Glutamatergic neuron (in vitro differentiated cells): ENCODE measurements at places on chromosomes 7 and 10. TPM values are rescaled to one million over a fixed set of nuclear protein-coding genes. Genes with fewer than 3 reads are reported as not detected.

- DNase-seq: no peak
Measured at GRCh38 chr10:2519139-2519538, 548.2 kb upstream of the PFKP start.

GRCh38 chr10:103643381-103643780 is 149.9 kb downstream of the NEURL1 start:
- DNase-seq: no peak

DNA sequence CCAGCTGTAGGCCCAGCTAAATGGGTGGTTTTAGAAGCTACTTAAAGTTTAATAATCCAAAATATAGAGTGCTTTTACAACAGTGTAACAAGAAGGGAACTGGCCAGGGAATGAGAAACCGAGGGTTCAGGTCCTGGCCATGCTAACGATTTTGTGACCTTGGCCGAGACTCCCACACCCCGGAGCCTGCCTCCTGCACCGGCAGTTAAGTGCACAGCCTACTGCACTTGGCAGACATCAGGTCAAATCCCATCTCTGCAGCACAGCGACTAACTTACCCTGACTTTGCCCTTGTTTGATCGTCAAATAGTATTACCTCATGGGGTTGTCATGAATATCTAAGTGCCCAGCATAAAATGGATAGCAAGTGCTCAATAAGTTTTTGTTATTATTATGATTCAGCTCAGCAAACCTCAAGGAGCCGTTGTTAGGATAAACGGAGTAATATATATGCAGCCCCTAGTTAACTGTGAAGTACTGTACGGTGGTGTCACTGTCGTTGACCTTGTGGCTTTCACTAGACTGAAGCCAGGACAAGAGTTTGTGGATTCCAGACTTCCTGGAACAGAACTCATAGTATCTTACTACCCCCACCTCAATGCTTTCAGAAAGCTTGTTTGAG is 35.5 kb downstream of the LYZL1 start:
- DNase-seq: no peak

- DNase-seq: no peak
Measured at GRCh38 chr10:25820874-25821273, 113.2 kb upstream of the MYO3A start.

GRCh38 chr10:29731760-29732159 is 97.0 kb upstream of the SVIL start:
- DNase-seq: peak; percentile 80

PLXNA4 gene
- 16.2 TPM for total RNA-seq

SPDYE6 gene
- total RNA-seq: not detected

HECW1 gene
- total RNA-seq: 68.7 TPM

GRCh38 chr7:144653449-144653848 is 182.4 kb downstream of the TPK1 start:
- DNase-seq: no peak

DNA sequence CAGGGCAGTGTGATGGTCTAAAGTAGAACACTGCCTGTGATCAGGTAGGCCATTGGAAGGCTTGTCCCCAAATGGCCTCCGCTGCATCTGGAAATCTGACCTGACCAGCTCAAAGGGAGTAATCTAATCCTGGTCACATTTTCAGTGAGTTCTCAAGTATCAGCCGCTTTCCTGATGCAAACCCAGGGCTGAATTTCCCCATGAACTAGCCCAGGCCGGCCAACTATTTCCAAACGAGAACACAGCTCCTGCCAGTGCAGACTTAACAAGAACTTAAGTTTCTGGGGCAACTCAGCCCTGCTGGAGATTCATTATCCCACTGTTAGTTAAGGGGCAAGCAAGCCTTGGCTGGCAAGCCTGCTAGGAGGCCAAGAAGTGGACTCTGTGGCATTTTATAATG is 59.6 kb upstream of the FAM180A start:
- DNase-seq: no peak

- no peak for DNase-seq
Measured at GRCh38 chr10:73083221-73083620, 13.4 kb downstream of the P4HA1 start.

- DNase-seq: no peak
Measured at GRCh38 chr7:32200646-32201045, 130.4 kb upstream of the PDE1C start.

DNA sequence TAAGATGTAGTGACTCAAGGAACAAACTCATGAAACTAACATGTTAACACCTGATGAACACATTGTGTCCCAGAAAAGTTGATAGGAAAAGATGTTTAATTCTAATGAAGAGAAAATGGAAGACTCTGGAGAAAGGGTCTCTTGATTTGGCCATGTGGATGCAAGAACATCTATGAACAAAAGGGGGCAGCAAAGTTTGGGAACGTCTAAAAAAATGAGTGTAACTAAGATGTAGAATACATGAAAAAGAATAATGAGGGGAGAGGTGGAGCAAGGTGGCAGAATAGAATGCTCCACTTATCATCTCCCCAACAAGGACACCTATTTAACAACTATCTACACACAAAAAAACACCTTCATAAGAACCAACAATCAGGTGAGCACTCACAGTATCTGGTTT is 805.1 kb downstream of the TNS3 start:
- no peak for DNase-seq

- no peak for DNase-seq
Measured at GRCh38 chr7:69893906-69894305, 295.6 kb downstream of the AUTS2 start.

PAPOLB gene
- total RNA-seq: 1.2 TPM

ZNF804B gene
- 0.10 TPM for total RNA-seq

DNMBP gene
- 9.5 TPM for total RNA-seq

SH2D4B gene
- 0.12 TPM for total RNA-seq

DNA sequence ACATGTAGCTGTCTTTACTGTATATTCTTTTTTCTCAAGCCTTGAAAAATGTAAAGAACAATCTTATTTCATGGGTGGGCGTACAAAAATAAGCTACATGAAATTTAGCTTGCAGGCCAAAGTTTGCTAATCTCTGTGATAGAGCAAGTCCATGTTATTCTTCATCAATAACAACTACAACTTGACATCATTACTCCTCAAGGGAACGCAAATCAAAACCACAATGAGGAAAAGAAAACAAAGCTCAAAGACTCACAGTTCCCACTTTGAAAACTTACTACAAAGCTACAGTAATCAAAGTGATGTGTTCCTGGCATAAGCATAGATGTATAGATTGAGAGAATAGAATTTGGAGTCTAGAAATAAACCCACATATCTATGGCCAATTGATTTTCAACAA is 62.5 kb downstream of the GNA12 start:
- DNase-seq: no peak

TMEM229A gene
- not detected for total RNA-seq

DNA sequence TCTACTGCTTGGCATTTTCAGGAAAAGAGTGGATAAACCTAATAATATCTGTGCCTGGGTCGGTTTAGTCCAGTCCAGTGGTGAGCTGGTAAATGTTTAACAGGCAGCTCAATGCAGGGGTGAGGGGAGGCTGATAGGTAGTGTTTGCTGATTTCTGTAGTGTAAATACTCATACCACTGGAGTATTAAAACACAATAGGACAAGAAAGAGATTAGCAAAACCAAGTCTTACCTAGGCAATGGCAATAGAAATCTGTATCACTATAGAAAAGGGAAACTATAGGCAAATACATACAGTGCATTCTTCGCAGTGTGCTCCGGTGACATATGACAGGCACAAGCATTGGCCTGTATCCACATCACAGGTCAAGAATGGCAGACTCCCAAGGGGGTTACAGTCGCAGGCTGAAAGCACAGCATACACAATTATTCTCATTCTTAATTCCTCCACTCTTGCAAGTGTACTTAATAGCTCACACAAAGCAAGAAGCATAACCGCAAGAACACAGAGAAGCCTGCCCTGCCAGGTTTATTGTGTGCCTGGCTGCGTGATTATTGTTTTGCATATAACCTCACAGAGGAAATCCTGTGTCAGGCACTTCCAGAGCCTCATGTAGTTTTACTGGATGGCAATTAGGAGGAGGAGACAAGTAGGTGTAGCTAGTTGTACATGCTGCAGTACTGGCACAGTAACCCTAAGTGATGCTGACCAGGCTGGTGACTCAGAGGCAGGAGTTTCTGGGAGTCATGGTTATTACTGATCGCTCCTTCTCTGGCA is 35.0 kb downstream of the LAMB4 start:
- DNase-seq: peak; percentile 37

RPEL1 gene
- not detected for total RNA-seq

GRCh38 chr10:86018735-86019058 is 347.9 kb downstream of the GRID1 start:
- no peak for DNase-seq

FFAR4 gene
- not detected for total RNA-seq

DNA sequence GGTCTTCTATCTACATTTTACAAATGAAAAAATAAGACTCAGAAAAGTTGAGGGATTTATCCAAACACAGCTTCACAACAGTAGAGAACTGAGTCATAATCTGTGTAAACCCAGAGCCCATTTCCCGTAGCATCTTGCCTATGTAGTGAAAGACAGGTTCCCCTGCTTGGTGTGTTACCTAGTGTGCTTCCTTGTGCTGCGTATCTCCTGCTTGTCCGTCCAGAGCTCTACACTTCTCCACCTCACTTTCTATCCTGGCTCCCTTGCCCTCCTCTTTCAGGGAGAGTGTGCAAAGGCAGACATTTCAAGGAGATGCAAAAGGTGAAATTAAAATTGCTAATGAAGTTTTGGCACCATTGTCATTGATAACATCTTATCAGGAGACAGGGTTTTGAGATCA is 1.4 kb upstream of the ASNS start:
- DNase-seq: no peak

DNA sequence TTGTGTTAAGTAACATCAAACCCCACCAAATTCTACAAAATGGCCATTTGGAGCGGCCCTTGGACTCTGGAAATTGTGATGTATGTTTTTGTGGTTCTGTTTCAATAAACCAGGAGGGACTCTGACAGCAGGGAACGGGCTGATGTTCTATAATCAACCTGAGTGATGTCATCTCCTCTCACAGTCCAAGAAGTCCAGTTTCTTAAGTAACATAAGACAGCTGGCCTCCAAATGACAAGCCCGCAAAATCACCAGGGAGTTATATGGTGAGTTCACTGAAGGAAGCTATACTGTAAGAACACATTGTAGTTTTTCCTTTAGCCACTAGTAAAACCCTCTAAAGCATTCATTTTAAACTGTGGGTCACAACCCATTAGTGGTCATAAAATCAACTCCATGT is 34.0 kb downstream of the GOT1 start:
- no peak for DNase-seq

DNA sequence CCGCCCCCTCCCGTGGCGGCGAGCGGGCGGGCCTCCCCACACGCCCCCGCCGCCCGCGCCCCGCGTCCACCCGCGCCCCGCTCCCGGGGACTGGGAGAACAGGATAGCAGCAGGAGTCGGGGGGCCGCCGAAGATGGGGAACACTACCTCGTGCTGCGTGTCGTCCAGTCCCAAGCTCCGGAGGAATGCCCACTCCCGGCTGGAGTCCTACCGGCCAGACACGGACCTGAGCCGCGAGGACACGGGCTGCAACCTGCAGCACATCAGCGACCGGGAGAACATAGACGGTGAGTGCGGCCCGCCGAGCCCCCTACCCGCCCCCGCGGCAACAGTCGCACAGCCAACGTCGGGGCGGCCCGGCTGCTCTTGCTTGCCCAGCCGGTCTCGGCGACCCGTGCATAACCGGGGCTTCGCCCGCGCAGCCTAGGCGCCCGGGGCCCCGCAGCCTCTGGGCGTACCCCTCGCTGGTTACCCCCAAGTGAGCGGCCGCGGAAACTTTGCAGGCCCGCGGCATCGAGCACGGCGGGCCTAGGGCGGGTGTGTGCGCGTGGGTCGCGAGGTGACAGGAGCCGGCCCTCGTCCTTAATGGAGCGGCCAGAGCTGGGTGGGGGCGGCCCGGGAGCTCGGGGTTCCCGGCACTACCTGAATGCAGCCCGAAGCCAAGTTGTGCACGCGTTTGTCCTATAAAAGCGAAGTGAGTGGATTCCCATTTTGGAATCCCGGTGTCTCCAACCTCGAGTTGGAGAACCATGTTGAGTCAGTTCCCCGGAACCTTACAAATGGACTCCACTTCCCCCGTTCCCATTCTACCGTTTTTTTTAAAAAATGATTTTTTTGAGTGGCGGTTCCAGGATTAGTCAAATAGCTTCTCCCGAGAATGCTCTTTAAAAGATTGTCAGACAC is 863 bp downstream of the CCNY start:
- peak; percentile 62 for DNase-seq

DNA sequence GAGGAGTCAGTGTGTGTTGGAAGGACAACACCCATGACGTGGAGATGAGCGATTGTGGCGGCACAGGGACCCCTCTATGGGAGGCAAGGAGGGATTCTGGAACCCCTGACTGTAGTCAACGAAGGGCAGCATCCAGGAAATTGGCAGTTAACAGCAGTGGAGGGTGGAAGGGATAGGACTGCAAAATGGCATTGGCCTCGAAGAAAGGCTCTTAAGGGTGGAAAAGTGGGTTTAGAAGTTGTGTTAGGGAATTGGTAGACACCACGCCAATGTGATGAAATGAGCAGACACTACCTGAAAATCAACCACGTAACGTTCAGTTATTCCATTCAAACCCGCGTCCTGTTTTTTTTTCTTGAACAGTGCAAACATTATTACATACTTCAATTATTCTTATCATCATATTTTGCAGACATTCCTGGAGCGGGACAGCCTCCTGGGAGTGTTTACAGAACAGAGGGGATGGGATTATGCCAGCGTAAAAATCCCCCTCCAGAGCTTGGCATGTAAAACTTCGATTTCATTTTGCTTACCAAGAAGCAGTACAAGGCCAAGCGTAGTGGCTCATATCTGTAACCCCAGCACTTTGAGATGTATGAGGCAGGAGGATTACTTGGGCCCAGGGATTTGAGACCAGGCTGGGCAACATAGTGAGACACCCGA is 272.1 kb downstream of the WDR37 start:
- DNase-seq: no peak

C10orf120 gene
- total RNA-seq: not detected

- DNase-seq: no peak
Measured at GRCh38 chr10:75771606-75772005, 340.2 kb downstream of the LRMDA start.

GRCh38 chr10:51965451-51965850 is 266.1 kb upstream of the CSTF2T start:
- no peak for DNase-seq

- no peak for DNase-seq
Measured at GRCh38 chr10:73414230-73414945, 530 bp upstream of the ANXA7 start.

SLC39A12 gene
- total RNA-seq: not detected

DNA sequence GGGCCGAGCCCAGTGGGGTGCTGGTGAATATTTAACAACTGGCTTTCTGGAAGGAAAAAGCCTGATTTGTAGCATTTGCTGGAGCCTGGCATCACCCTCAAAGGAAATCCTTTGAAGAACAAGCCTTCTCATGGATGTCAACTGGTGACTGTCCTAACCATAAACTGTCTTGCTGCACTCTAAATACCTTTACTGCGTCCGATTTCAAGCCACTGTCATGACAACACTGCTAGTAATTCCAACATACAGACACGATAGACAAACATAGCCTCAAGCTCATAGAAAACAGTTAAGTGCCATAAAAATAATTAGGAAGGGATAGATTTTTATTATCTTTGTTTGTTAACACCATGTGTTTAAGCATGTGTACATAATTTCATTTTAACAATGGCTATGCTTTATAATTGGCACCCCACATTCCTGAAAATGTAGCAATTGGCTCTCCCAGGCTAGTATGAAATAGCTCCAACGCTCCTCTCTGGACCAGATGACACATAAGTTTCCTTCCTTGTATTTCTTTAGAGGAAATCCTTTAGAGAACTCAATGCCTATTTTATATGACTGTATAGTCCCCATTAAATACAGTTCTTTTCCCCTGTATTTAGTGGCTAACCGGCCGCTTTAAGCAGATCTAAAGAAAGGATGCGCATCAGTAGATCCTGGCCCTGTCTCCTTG is 273.4 kb downstream of the PRPF18 start:
- DNase-seq: no peak

- DNase-seq: no peak
Measured at GRCh38 chr7:101913851-101914250, 96.4 kb downstream of the CUX1 start.

KIFBP gene
- 45.3 TPM for total RNA-seq
